ENCODE measurements at places on chromosomes 12 and 14.
A peak's percentile ranks its signal among the peaks of the same experiment; 100 is the strongest.

DNA sequence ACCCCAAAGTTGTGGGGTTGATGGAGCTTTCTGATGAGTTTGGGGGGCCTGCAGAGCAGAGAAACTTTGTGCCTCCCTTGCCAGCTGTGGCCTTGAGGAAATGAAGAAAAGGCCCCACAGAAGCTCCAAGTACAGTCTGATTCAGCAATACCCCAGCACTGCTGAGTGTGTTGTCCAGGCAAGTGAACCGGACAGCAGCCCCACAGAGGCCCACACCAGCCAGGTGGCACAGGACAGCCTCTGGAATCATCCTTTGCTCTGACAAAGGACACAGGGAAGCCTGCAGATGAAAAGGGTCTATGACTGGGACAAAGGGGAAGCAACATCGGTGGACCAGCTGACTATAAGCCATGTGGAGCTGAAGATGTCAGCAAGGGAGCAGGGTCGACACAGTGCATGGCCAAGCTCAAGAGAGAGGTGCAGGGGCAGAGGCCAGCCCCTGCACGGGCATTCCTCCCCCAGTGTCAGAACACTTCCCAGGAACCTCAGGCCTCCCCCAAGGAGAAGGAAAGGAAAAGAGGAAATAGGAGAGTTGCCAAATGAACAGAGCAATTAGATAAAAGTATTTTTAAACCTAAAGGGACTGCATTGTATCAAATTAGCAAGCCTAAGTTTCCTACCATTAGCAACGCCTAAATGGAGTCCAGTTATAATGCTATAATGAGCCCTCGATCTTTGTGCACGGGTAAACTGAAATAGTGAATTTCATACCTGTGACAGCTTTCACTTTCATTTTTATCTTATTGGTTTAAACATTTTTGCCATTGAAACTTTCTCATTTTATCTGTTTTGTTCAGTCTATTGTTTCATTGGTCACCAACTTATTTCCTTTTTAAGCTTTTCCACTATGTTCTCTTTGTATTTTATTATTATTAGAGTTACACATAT, 46.3 kb upstream of the PTGDR start:
- no peak for DNase-seq

GRCh38 chr14:92631098-92631497, 117.3 kb downstream of the LGMN start:
- DNase-seq: no peak

DNA sequence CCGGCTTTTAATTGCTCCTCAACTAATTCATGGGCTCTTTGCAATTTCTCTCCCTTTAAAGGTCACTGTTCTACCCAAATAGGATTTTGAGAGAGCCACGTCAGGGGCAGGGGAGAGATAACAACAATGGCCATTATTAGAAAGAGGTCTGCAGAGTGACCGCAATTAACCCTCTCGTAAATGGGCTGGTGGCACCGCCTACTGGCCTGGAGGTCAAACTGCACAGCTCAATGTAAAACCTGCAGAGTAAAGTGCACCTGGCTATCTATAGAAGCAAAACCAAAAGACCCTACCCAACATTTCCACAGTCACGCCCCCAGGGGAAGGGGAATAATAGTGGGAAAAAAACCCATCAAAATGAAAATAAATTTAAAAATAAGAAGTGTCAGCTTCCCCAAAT, 21.6 kb upstream of the CLEC4E start:
- no peak for DNase-seq

DNA sequence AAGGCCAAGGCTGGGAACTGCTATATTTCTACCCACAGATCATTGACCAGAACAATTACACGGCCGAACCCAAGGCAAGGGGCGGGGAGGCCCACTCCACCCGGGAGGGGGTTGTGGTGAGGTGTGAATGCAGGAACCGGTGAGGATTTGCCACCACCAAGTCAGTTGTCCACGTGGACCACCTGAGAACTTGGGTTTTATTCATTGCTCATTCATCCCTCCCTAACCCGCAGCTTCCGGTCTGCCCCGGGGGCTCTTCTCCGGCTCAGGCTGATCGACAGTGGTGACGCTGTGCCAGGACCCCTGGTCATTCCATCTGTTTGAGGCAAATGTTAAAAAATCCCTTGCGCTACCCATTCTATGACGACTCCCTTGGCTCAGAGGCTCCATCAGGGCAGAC, 127.7 kb upstream of the RTL1 start:
- no peak for DNase-seq

DNA sequence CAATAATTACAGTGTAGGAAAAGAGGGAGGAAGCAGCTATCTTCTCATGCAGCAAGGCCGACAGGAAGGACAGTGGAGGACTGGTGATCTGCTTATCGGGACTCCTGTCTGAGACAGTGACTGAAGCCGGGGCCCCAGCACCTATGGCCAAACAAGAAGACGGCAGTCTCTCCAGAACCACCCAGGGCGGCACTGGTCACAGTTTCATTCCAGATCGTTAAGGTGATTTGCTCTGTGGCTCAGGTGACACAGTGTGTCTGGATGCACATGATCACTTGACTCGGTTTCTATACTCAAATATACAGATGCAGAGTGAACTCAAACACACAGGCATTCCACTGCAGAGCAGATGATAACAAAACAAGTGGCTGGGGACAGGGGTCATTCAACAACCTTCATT, 52.1 kb upstream of the CORO1C start:
- no peak for DNase-seq

- DNase-seq: no peak
Observed at GRCh38 chr12:21502872-21503271, 1.3 kb downstream of the GOLT1B start.

GRCh38 chr12:27012239-27012981, 1.8 kb downstream of the TM7SF3 start:
- no peak for DNase-seq

GRCh38 chr14:75513911-75514672, 8.2 kb upstream of the BATF start:
- DNase-seq: no peak

GRCh38 chr14:100578552-100578951, 8.7 kb downstream of the BEGAIN start:
- no peak for DNase-seq

DNA sequence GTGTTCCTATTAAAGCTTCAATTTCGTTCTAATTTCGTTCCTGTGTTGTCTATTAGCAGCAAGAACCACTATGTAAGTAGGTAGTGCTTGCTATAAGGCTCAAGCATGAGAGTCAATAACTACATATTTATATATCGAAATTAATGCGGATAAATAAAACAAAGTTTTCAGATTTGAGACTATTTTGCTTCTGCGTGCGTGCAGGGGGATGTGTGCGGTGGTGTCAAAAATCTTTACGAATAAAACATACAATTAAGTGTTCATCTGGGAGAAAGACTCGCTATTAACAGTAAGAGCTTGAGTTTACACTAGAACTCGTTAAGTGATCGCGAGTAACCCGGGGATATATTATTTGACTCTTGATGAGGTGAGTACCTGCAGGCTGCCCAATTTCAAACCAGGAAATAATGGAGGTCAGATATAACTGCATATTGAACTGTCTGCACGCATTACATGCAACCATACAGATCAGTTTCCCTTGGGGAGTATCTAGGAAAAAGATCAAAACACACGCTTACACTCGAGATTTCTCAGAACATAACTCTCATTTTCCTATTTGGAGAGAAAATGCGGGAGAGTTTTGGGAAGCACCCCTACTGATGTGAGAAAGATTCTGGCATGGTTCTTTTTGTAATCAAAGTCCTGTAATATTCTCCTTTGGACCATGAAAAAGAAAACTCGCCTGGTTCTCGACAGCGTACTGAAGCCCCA, 813 bp downstream of the TWF1 start:
- no peak for DNase-seq

GRCh38 chr12:61993734-61994345, 266.4 kb upstream of the USP15 start:
- DNase-seq: peak; percentile 30

- DNase-seq: no peak
Observed at GRCh38 chr14:80942191-80942600, 658 bp upstream of the CEP128 start.

DNA sequence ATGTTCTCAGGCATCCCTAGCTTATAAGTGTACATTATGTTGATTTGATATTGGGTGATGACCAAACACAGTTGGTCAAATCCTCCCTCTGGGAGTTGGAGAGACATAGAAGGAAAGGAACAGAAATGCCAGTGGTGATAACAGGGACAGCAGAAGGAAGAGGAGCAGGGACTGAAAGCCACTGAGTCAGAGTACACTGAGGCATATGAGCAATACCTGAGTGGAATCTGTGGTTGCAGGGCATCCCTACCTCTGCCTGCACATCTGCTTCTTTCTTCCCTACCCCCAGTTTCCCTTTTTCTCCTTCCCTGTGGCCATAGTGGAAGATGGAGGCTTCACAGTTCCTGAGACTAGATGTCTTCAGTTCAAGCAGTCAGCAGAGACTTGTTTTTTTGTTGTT, 44.9 kb downstream of the BICD1 start:
- no peak for DNase-seq

DNA sequence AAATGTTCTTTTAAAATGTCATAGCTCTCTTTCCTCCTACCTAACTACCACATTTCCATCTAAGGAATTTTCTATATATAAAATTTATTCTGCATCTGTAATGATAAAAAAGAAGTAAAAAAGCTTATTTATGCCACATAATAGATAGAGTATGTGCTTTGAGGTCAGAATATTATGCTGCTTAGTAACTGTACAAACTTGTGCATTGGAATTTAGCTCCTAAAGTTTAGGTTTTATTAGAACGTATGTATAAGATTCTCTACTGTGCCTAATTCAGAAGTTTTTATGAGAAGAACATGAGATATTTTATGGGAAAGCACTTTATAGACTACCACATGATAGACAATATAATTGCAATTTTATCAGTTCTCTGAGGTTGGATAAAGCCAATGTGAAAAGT, 384.6 kb downstream of the SLC16A7 start:
- DNase-seq: no peak

DNA sequence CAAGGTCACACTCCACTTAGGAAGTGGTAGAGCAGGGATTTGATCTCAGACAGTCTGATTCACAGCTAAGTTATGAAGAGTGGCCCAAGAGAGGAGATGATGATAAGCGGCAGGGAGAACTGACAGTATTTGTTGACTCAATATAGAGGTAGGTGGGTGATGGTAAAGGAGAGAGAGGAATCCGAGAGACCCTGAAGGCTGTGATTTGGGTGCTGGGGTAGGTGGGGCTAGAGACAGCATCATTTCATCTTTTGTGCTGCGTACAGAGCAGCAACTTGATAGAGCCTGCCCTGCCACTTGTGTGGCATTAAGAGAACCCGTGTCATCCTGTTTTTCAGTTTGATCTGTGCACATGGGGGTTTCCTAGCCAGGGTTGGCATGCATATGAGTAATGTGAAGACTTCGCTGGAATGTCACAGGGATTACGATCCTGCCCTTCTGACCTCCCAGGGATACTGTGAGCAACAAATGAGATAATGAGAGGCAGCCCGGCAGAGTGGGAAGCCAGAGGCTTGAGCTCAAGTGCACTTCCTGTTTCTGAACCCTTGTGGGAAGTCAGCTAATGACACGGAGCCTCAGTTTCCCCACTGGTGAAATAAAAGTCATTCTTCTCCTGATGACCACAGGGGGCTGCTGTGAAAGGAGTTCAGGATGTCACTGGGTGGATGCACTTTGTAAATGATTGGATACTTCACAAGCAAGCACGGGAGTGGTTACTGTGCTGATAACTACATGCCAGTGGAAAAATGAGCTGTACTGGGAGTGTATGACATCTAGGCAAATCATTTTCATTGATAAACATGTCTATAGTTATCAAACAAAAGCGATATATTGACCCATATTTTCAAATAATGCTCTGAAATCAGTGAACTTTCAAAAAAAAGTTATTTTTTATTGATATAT, 59.5 kb upstream of the IGF1 start:
- no peak for DNase-seq

- DNase-seq: no peak
Observed at GRCh38 chr12:56425940-56426438, 23.2 kb downstream of the TIMELESS start.

- DNase-seq: peak; percentile 85
Observed at GRCh38 chr12:107130830-107131611, 37.7 kb upstream of the CRY1 start.

GRCh38 chr12:52739963-52740362, 36.6 kb upstream of the KRT77 start:
- no peak for DNase-seq

DNA sequence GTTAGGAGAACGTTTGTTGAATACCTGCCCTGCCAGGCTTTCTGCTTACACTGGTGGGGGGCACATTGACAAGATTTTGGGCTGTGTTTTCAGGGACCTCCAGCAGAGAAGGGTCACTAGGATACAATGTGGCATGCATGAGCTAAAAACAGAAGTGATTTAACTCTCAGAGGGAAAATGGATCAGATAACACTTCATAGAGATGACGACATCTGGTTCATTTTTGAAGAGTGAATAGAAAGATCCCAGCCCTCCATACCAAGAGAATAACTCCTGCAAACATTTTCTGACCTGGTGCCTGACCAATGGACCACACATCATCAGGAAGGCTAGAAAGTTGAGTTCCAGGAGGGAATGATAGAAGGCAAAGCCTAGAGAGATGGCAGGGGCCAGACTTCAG, 33.7 kb downstream of the CKB start:
- DNase-seq: no peak

GRCh38 chr12:56299308-56299852, 750 bp downstream of the CS start:
- no peak for DNase-seq

DNA sequence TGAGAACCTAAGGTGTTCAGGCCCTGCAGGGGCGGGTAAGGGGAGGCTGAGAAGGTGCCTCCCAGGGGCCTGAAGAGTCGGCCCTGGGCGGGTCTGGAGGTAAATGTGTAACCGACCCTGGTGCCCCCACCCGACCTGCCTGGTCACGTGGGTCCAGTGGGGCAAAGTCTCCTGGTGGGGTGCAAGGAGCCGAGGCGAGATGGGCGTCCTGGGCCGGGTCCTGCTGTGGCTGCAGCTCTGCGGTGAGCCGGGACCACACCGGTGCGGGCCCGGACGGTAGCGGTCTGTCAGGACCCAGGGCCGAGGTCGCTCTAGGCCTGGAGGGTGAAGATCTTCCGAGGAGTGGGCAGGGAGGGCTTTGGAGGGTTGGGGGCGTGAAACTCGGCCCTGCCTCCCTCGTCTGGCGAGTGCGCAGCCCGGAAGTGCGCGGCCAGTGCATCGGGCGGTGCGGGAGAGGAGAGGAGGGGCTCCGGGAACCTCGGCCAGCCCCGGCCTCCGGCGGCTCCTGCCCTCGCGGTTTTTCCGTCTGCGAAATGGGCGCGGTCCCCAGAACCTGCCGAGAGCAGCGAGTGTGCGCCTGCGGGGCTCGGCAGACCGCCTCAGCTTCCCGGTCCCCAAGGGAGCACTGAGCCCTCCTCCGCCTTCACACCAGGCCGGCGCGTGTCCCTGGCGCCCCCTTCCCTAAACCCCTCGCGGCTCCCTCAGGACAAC, at the start of gene AMN:
AMN (plus strand) TSS at position 174 of the 711 bp plus-strand sequence; CDS start at position 200, 26 bp downstream.
- no peak for DNase-seq

DNA sequence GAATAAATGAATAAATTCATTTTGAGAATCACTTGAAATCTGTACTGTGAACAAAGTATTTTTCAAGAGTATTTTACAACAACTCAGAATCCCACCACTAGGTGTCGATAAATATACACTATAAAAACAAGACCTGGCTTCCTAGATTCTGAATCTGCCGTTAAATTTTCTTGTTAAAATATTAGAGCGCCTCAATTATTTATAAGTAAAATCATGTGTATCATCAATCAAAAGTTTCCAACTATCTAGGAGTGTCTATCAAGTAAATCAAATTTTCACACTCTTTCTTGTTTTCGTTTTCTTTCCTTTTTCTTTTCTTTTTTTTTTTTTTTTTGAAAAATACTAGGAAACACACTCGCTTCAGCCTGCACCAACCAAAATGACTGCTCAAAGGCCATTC, 179.2 kb upstream of the DCN start:
- no peak for DNase-seq

All from NCI-H1417 treated with DMSO at 0.1 percent for 48 hours (cell line).